Bronchial epithelial cell (primary cell): ENCODE measurements at places on chromosomes 3 and 15. TPM values are rescaled to one million over a fixed set of nuclear protein-coding genes. Genes with fewer than 3 reads are reported as not detected.

DNA sequence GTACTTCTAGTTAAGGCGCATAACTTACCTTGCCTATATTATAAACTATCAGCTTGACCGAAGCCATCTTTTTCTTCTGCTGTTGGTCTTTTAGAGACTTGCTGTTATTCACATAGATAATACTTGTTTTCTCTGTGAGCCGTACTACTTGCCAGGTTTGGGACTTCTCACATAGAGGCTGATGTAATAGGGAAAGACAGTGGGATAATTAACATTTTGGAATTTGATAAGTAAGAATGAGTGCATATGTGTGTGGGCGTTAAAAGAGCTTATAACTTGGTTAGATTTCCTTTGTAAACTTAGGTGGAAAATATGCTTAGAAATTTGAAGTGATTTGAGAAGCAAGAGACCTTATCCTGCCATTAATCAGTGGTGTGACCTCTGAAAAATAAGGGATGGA is 47.8 kb downstream of the FNDC3B start:
- peak; percentile 72 for DNase-seq

DNA sequence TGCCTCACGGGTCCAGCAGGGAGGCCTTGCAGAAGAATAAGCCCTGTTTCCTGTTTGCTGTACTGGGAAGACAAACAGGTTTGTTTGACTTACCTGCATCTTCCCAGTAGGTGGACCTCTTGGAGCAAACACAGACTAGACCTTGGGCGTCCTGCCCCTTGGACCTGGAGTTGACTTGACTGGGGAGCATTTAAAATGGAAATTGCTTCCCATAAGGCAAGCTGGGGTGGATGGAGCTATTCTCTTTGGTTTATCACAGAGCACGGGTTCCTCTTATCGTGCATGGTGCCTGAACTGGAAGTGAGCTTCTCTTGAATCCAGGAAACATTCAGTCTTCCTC is 151.4 kb downstream of the RPLP1 start:
- peak; percentile 48 for DNase-seq

- peak; percentile 64 for DNase-seq
These were observed 23.3 kb downstream of the STAG1 start for GRCh38 chr3:136728918-136729317.

Gene APOD
- total RNA-seq, result 0.77 and 3.9 TPM in 2 replicates

- DNase-seq, result no peak
These were observed 30.9 kb upstream of the SEMA3F start for GRCh38 chr3:50124052-50124799.

GRCh38 chr3:156611870-156612494 is 57.1 kb upstream of the SSR3 start:
- DNase-seq, result no peak

DNA sequence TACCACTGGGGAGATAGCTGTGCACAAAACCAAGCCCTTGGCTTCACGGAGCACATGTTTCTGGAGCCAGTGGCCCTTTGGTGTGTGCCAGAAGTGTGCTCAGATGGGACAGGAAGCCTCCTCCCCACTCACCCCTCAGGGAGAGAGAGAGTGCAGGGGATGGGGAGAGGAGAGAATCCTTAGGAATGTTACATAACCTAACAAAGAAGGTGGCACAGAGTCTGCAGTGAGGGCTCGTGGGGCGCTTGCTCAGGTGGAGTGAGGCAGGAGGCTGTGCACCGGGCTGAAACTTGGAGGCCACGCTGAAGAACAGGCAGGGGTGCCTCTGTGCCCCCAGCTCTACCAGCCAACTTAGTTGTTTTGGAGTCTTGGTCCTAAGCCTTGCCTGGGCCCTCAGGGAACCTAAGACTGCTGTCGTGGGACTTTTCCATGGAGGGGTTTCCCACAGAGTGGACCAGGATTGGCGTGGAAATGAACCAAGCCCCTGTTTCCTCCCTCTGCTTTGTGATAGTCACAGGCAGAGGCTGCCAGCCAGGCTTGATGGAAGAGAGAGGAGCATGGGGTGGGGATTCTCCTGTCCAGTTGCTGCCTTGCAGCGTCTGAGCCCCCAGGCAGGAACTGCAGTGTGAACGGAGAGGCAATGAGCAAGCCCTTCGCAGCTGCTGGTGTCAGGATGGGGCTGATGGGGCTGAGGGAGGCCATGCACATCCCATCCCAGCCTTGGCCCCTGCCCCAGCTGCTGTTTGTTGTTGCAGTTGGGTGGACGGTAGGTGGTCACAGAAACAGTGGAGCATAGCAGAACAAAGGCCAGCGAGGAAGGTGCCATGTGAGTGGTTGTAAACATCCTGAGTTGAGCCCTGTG is 32.7 kb downstream of the PDIA5 start:
- DNase-seq, result no peak

DNA sequence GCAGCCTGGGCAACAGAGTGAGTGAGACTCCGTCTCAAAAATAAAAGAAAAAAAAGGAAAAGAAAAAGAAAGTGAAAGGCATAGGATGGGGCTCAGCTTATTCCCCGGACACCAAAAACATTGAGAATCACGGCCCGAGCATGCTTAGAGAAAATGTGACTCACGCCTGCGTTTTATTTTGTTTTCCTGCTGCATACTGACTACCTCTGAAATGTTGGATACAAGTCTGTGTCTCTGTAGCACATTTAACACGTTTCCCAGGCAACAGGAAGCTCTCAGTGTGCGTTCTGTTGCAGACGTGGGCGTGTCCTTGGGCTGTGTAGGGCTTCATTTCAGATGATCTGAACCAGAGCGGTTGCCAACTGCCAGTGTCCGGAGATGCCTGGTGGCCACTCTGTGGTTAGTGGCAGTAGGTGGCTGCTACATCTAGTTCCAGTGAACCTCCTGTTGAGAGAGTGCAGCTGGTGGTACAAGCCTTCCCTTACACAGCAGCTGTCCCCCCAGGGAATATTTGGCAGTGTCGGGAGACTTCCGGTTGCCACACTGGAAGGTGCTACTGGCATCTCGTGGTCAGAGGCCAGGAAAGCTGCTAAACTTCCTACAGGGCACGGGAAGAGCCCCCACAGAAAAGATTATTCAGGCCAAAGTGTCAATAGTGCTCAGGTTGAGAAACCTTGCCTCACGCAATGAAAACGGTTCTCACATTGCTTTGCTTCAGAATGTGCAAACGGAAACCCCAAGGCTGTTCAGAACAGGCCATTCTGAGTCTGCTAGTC is 3.0 kb downstream of the SLC51A start:
- peak; percentile 45 for DNase-seq

Gene CHST13
- total RNA-seq, result not detected in 2 replicates

DNA sequence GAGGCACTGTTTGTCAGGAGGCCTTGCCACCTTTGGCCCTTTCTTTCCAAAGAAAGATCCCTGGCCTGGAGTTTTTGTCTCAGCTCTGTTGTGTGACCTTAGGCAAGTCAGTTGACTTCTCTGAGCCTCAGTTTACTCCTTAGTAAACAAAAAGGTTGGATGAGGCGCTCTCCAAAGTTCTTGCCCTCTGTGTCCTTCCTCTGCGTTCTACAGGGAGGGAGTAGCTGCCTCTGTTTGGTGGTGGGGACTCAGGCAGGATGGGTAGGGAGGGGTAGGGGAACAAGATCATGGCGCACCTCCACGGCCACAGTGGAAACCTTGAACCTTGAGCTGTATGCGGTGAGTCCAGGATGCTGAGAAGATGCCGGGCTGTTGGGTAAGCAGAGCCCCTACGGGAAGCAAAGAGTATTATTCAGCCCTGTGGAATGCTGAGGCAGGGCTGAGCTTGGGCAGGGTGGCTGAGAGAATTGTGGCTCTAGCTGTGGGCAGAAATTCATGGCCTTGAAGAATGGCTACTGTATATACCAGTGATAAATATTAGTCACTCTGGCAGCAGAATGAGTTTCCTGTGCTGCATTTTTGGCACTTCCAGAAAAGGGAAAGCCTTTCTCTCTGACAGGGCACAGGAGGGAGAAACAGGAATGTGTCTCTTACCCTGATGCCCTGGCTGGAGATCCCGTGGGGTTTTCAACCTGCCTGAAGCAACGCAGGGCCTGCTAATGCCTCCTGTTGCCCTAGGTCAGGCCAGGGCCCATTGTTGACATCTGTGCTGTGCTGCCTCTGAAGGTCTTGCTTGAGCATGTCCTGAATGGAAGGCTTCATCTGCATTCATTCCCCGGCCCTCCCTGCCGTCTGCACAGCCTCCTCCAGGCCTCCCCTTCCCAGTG is 39.9 kb downstream of the SMAD3 start:
- DNase-seq, result peak; percentile 98

DNA sequence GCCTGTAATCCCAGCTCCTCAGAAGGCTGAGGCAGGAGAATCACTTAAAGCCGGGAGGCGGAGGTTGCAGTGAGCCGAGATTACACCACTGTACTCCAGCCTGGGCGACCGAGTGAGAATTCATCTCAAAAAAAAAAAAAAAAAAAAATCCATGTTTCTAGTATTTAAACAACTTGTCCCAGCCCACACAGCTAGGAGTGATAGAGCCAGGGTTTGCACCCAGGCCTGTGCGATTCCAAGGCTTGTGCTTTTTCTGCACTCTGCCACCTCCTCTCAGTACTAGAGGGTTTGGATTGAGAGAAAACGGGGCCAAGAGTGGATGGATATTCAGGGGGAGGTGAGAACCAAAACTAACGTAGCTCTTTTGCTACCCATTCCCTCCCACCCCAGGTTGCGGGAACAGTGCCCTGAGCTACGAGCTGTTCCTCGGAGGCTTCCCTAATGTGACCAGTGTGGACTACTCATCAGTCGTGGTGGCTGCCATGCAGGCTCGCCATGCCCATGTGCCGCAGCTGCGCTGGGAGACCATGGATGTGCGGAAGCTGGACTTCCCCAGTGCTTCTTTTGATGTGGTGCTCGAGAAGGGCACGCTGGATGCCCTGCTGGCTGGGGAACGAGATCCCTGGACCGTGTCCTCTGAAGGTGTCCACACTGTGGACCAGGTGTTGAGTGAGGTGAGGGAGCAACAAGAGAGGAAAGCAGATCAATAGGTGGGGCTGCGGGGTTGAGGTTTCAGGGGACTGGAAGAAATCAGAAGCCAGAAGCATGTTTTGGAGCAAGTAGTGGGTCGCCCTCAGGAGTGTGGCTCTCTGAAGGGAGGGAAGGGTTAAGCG is 4.1 kb downstream of the CAMK2N2 start:
- DNase-seq, result no peak

DNA sequence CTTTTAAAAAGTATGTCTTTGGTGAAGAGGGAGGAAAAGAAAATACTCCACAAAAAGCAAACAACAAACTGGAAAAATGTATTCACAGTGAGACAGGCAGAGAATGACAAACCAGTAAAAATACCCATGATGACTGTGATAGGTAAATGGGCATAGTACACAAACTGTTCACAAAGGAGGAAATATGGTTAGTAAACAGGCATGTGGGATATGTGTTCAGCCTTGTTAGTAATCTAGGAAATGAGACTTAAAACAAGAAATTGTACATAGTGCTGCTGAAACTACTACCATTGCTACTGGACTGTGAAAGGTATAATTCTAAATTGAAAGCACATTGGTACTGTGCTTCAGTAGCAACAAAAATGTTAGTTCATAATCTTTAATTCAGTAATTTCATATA is 50.1 kb downstream of the UBE2E2 start:
- peak; percentile 69 for DNase-seq

Gene GALNT15
- 0.53 TPM in 1 of 2 replicates, not detected in the other for total RNA-seq

DNA sequence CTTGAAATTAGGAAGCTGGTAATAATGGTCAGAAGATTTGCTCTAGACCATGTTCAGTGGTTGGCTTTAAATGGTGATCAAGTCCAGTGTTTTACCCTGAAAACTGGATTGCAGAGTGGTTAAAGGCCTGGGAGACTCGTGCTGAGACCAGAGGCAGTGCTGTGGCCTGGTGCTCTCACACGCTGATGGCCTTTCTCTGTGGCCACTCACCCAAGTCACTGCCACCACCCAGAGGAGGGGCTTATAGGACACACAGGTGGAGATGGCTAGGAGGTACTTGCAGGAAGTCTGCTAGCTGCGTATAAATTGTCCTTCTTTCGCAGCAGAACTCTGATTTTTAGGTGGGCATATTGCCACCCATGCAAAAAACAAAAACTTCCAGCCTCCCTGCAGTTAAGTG is 6.2 kb upstream of the EHD4 start:
- no peak for DNase-seq
